Stimulated activated naive CD8-positive, alpha-beta T cell treated with anti-CD3 and anti-CD28 coated beads, Interleukin-15, amount 100 ng/mL, for 72 hours (primary cell): ENCODE measurements at places on chromosomes 2 and 18.

GRCh38 chr2:105943977-105944376 is 199.3 kb downstream of the NCK2 start:
- DNase-seq: no peak

- no peak for DNase-seq
These were observed 1389.3 kb upstream of the ZEB2 start for GRCh38 chr2:145909175-145909755.

DNA sequence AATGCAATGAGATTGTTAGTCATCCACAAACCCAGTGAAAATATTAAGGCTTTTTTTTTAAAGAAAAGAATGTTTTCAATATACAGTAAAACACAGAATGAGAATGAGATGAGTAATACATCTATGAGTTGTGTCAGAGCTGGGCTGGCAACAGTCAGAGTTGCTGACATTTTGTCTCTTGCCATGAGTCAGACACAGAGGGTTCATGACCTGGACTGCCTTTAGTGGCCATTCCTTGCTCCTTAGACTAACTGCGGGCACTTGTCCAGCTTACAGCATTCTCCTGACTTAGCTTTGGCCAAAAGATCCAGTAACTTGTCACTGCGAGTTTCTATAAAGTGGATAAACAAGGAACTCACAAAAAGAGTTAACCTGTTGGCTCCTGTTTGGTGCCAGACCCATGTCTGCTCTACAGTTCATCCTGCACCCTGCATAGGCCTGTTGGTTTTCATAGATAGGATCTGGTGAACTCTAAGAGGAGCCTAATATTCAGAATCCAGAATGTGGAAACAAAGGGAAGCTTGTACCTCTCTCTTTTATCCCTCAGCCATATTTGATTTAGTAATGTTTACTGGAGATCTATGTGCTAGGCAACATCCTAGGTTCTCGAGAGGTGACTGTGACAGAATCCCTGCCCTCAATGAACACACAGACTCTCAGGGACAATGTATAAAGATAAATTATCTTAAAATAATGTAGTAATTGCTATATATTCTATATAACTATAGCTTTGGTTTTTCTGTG is 391.5 kb upstream of the VWC2L start:
- DNase-seq: no peak

GRCh38 chr2:238166391-238167343 is 7.9 kb downstream of the ERFE start:
- no peak for DNase-seq

DNA sequence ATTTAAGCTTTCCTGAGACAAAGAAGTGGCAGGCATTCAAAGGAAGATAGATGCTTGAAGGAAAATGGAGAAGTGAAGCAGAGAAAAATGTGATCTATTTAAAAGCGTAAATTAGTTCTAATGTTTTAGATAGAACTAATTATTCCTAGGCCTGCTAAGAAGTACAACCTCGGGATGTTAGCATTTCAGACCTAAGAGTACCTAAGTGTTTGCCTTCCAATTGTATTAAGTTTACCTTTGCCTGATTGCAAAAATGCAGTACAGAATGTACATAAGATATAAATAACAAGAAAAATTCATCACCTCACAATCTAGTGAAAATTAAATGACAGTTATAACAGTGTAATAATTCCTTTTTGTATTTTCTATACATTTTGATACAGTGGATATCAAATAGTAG is 71.1 kb upstream of the HNMT start:
- no peak for DNase-seq

DNA sequence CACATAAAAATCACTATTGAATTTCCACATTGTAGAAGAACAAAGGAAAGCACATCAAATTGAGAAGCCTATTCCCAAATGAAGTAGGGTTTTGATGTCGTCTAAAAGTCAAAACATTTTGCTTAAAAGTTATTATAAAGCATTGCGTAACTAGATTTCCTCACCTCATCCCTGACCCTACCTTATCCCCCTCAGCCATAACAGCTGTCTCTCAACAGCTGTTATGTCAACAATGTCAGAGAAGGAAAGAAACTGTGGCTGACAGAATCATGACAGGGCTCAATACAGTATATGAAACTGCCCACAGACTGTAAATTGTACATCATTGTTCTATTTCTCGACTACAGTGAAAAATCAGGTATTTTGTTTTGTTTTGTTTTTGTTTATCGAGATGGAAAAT is 63.0 kb upstream of the ACVR1C start:
- DNase-seq: no peak

DNA sequence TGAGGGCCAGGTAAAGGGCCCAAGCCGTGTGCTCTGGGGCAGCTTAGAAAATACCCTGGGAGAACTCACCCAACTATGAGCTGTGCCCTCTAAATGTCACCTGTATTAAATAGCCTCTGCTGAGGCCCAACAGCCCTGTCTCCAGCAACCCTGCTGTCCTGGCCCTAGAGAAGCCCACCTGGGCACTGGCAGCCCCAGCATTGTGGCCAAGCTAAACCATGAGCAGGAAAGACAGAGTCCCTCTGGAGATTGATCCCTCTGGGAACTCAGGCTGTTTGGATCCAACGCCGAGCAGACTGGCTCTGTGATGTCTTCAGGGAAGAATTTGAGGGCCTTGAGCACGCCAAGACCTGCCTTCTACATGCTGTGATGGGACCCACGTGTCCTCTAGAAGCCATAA is 126.5 kb downstream of the TTC32 start:
- no peak for DNase-seq

DNA sequence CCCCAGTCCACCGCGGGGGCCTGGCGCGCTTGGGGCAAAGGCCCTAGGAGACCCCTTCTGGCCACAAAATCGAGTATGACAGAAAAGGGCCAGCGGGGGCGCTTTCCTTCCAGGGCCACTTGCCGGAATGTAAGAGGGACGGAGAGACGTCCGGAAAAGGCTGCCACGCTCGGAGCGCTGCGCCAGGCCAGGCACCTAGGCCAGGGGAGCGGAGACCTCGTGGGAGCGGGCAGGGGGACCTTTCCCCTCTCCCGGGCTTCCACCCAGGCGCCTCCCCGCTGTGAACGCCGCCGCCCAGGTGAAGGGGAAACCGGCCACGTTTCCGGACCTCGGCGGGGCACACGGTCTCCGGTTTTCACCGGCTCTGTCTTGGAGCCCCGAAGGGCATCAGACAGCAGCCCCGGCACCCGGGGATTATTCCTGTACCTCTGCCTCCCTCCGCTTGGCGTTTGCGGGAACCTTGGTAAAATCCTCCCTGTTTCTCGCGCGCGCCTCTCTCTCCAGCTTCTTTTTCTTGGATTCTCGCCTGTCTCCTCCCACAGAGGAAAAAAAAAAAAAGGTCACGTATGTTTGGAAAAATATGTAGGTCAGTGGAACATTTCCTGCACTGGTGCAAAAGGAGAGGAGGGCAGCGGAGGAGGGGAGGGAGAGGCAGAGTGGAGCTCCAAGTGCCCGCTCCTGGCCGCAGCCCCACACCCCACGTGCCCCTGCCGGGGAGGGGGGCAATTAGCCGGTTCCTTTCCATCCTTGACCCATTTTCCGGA is 1.2 kb upstream of the NPAS2 start:
- peak; percentile 39 for DNase-seq

DNA sequence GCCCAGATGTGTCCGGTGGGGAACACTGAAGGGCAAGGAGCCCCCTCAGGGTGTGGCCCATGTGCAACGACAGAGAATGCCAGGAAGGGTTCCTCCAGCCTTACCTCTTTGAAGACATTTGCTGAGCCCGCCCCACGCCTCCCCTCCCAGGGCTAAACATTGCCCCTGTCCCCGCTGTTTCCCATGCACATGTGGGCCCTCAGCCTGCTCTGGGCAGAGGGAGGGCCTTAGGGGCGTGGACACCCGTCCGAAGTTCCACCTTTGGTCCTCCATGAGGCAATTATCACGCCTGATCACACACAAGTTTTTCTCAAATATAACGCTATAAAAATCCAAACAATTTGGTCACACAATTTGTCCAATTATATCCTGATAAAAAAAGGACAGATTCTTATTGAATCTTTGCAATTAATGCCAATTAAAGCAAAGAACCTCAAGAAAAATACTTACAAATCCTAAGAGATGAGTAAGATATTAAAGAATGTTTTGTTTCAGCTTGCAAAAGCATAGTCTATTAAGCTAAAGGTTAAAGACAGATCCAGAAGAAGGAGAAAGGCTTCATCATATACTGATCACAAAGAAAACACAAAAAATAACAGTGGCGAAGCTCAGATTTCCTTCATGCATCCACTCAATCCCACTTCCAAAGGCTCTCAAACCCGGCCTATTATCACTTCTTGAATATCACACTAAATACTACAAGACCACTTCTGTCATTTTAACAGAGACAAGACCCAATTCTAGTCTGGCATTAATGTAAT is 55.2 kb upstream of the LDLRAD4 start:
- no peak for DNase-seq

DNA sequence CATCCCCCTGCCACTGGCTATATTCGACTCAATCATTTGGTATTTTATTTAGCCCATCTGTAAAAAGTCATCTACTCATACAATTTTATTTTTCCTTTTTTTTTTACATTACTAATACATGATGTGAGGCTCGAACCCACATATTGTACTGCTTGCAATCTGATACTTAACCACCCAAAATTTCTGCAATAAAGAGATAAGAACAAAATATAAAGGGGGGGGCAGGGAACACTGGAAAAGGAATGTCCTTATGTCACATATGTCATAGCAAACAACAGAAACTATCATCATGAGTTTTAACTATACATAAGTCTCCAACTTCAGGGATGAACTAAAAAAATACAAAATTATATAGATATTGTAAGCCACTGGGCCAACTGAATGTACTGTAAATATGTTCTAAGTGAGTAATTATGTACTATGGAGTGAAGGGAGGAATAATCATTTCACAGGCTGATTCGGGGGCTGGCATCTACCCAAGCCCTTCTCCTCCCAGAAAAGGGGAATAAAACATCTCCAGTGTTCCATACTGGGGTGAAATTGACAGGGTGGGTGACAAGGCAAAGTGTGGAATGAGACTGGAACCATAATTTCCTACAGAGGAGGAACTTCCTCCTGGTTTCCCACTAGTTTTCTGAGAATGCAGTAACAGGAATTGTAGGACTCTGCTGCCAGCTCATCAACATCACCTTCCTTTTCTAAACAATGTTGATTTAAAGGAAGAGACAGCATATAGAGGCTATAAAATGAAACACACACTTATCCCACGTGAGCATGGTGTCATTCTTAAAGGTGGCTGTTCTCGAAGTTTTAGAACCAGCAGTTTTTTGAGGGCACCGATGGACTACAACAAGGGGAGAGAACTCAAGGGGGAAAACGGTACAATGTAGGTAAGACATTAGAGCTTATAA is 79.5 kb downstream of the FARSB start:
- DNase-seq: no peak

- no peak for DNase-seq
These were observed 654.5 kb upstream of the ID2 start for GRCh38 chr2:8027387-8027786.

GRCh38 chr2:37665604-37666362 is 5.7 kb downstream of the CDC42EP3 start:
- DNase-seq: no peak

DNA sequence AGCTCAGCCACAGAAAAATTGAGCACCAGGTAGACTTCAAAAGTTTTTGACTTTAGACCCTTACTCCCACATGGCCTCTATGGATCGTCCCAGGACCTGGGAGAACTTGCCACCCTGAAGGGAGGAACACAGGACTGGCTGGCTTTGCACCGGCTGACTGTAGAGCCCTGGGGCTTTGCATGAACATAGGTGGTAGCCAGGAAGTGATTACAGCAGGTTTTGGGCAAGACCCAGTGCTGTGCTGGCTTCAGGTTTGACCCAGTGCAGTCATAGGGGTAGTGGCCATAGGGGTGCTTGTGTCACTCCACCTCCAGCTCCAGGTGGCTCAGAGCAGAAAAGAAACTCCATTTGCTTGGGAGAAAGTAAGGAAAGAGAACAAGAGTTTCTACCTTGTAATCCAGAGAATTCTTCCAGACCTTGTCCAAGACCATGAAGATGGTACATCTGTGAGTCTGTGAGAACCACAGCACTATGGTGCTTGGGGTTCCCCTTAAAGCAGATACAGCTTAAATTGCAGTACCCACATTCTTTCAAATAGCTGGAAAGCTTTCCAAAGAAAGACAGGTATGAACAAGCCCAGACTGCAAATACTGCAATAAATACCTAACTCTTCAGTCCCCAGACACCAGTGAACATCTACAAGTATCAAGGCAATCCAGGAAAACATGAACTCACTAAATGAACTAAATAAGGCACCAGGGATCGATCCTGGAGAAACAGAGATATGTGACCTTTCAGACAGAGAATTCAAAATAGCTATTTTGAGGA is 13.0 kb upstream of the SESTD1 start:
- no peak for DNase-seq

- no peak for DNase-seq
These were observed 677.0 kb downstream of the RNF144A start for GRCh38 chr2:7594211-7594610.

DNA sequence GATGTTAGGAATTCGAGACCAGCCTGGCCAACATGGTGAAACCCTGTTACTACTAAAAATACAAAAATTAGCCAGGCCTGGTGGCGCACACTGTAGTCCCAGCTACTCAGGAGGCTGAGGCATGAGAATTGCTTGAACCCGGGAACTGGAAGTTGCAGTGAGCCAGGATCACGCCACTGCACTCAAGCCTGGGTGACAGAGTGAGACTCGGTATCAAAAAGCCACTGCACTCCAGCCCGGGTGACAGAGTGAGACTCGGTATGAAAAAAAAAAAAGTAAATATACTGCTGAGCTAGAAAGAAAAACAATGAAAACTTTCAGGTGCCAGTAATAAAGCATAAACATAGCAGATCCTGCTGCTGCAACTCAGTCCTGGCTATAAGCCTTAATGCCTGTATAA is 73.5 kb downstream of the STRN start:
- no peak for DNase-seq

DNA sequence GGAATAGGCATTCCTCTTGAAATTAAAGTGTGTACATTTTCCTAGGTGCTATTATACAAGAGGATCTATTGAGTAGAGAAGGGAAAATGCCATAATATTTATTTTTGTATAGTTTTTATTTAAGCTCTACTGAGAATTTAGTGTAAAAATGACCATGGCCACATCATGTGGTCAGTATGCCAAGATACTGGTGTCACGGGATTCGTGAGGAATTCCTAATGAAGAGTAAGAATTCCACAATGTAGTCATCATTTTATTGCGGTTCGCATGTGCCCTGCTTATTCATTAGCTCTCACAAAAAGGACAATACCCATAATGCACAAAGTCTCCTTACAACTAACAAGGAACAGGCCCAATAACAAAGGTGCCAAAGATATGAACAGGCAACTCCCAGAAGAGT is 39.3 kb upstream of the PARD3B start:
- DNase-seq: no peak

GRCh38 chr2:6793371-6793770 is 72.3 kb downstream of the CMPK2 start:
- no peak for DNase-seq
